CD4-positive, alpha-beta T cell treated with Interleukin-6 at 100 ng/mL for 8 hours (primary cell): ENCODE measurements at places on chromosomes 16 and 17.

DNA sequence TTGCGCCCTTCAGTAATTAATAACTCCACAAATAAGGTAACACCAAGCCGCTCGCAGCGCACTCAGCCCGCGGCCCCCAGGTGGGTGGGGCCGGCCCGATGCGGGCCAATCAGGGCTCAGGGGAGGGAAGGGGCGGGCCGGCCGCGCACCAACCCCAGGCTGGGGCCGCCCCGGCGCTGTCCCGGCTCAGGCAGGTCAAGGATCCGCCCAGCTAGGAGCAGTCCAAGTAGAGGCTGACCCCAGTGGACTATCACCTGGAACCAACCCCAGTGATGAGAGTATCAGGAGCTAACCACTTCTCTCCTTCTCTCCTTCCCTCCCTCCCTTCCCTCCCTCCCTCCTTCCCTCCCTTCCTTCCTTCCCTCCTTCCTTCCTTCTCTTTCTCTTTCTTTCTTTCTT lies 110.8 kb downstream of the C16orf78 start:
- DNase-seq = no peak

DNA sequence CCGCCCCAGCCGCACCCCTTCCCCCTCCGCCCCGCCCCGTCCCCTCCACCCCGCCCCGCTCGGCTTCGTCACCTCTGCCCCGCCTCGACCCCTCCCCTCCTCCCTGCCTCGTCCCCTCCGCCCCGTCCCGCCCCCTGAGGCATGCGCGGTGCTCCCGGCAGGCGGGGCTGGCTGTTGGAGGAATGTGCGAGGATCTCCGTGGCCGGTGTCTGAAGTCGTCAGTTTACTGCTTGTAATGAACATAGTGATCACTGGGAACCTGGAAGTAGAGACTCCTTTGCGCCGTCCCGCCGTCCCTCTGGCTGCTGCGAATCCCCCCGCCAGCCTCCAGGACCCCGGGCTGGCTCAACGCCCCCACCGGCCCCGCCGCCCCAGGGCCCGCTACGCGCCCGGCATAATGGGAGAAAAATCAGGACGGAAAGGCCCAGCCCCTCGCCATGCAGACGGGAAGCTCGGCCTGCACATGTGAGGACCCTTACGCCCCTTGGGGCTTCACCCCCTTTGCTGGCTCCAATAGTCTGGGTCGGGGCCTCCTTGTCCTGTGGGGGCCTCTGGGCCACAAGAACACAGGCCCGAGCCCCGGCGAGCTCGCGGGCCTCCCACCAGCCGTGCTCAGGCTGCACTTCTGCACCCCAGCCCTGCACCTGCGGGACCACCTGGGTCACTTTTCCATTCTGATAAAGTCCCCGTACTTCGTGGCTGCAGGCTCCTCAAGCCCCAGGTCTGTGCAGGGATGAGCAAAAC lies 743.1 kb downstream of the KCNJ18 start:
- DNase-seq = no peak

DNA sequence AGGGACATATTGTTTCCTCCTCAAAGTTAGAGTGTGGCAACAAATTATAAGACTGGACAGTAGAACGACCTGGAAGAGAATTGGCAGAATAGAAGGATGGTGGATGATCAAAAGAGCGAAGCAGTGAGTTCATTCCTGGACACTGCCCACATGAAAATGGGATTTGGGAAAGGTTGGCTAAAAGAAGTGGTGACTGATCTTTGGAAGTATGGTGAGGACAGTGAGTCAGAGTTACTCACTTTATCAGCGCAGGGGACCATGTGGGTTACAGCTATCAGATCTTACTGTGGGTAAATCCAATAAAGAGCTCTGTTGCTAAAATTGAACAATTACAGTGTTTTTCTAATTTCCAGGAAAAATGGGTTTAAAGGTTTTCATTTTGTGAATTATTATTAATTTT lies 2.7 kb upstream of the TANC2 start:
- DNase-seq = no peak

DNA sequence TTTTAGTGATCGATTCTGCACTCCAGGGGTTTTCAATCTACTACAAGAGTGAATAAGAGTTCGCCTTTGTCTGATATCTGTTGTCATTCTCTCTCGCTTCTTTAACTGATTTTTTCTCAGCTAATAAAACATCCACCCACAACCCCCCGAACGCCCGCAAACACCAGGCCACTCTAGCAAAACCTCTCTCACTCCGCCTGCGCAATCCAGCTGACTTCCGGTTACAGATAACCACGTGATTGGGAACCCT lies 338 bp upstream of the RPL19 start:
- DNase-seq = peak; percentile 89

- no peak for DNase-seq
Measured at GRCh38 chr17:50563092-50563511, 2.6 kb downstream of the CACNA1G start.

- DNase-seq = no peak
Measured at GRCh38 chr17:71412803-71413202, 708.0 kb upstream of the SOX9 start.

GRCh38 chr17:30552994-30553566 lies 75.9 kb downstream of the GOSR1 start:
- DNase-seq = no peak

DNA sequence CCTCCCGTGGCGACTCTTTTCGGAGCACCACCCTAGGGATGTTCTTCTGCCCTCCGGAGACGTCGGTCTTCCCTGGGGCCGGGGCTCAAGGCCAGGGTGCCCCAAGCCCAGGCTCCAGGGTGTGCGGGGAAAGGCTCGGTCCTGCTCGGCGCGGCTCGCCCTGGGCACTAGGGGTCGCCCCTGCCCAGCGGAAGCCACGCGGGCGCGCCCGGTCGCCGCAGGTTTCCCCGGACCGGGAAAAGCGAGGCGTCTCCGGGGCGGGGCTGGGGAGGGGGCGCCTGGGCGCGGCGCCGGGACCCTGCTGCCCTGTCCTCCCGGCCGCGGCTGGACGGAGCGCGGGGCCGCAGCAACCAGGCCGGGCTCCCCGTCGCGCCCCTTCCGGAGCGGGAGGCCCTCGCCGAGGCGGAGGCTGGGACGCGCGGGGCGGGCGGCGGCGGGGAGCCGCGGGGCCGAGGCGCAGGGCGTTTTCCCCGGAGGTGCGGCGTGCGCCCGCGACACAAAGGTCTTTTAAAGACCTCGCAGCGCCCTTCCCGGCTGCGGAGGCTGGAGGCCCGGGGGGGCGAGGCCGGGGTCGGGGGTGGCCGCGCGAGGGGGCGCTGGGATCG lies 76.4 kb downstream of the MRC2 start:
- peak; percentile 67 for DNase-seq

DNA sequence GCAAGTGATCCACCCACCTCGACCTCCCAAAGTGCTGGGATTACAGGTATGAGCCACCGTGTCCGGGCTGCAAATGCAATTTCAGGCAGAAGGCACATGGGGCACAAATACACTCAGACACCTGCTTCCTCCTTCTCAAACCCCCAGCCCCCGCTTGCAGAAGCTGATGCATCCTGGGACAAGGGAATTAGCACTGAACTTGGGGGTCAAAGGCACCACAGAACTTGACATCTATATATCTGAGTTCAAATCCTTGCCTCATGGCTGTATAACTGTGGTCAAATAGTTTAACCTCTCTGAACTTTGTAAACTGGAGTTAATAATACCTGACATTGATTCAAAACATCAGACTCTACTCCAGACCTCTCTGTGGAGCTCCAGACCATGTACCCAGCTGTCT lies 4.1 kb upstream of the ARL5C start:
- no peak for DNase-seq

GRCh38 chr16:15741207-15741871 lies 91.3 kb downstream of the NDE1 start:
- no peak for DNase-seq

DNA sequence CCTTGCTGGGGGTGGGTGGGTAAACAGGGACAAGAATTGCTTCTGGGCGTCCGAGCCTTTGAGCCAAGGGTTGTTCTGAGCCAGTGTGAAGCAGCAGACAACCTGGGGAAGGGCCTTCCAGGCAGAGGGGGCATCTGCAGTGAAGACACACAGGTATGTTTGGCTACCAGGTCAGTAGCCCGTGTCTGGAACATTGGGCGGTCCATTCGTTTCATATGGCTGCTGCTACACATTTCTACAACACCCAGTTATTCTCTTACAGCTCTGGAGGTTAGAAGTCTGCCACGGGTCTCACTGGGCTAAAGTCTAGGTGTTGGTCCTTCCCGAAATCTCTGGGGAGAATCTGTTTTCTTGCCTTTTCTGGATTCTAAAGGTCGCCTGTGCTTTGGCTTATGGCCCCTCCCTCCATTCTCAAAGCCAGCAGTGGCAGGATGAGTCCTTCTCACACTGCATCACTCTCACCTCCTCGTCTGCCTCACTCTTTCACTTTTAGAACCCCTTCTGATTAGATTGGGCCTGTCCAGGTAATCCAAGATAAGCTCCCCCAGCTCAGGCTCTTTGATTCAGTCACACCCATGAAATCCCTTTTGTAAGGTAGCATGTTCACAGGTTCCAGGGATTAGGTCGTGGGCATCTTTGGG lies 136.1 kb downstream of the CLEC16A start:
- no peak for DNase-seq

DNA sequence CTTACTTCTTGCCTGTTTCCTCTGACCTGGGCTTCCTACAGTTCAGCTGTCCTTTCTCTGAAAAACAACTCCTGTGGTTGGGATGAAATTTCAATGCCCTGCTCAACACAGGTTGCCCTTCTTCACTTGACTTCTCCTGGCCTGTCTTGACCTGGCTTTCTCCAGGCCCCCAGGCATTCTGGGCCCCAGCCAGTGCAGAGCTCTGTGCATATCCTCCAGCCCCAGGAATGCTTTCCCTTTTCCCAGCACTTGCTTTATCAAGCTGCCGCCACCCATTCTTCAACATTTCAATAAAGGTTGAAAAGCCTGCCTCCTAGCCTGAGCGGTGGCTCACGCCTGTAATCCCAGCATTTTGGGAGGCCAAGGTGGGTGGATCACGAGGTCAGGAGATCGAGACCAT lies 10.8 kb downstream of the ODAD4 start:
- DNase-seq = no peak

- DNase-seq = no peak
Measured at GRCh38 chr17:17951524-17951923, 20.7 kb downstream of the TOM1L2 start.

- no peak for DNase-seq
Measured at GRCh38 chr17:40915721-40916256, 21.7 kb downstream of the KRT23 start.

GRCh38 chr17:56136301-56136700 lies 17.0 kb upstream of the ANKFN1 start:
- DNase-seq = no peak

GRCh38 chr17:73887739-73888138 lies 243.5 kb upstream of the SDK2 start:
- DNase-seq = no peak

GRCh38 chr16:8937803-8938202 lies 25.9 kb downstream of the USP7 start:
- DNase-seq = no peak

DNA sequence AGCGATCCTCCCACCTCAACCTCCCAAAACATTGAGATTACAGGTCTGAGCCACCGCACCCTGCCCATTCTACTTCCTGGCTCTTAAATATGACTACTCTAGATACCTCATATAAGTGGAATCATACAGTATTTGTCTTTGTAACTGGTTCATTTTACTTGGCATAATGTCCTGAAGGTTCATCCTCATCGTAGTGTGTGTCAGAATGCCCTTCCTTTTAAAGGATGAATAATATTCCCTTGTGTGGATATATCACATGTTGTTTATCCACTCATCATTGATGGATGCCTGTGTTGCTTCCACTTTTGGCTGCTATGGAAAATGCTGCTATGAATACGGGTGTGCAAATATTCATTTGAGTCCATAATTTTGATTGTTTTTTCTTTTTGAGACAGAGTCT lies 5.7 kb upstream of the CETP start:
- no peak for DNase-seq

DNA sequence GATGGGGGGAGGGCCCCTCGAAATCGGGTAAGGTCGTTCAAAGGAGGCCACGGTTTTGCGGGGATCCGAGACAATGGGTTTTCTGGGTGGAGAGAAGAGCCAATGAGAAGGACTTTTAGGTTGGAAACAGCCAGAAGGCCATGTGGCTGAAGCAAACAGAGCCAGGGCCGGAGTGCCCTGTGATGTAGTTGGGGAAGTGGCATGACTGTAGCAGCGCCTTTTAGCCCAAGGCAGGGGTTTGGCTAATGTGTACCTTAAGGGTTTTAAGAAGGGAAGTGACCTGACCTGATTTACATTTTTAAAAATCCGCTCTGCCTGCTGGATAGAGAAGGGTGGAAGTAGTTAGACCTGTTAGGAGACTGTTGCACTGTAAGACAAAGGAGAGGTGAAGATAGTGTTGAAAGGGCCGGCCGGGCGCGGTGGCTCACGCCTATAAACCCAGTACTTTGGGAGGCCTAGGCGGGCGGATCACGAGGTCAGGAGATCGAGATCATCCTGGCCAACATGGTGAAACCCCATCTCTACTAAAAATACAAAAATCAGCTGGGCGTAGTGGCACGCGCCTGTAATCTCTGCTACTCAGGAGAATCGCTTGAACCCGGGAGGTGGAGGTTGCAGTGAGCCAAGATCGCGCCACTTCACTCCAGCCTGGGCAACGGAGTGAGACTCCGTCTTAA lies 1.0 kb downstream of the LYRM1 start:
- DNase-seq = no peak

DNA sequence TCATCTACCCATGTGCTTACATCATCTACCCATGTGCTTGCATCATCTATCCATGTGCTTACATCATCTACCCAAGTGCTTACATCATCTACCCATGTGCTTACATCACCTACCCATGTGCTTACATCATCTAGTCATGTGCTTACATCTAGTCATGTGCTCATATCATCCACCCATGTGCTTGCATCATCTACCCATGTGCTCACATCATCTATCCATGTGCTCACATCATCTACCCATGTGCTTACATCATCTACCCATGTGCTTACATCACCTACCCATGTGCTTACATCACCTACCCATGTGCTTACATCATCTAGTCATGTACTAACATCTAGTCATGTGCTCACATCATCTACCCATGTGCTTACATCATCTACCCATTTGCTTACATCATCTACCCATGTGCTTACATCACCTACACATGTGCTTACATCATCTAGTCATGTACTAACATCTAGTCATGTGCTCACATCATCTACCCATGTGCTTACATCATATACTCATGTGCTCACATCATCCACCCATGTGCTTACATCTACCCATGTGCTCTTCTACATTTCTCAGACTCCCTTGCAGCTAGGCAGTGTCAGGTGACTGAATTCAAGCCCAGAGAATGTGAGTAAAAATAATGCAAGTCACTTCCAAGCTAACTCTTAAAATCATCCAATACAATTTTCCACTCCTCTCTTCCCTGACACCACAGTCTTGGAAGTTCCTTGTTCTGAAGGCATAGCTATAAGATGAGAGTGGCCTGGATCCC lies 196.8 kb downstream of the CBLN1 start:
- no peak for DNase-seq

- no peak for DNase-seq
Measured at GRCh38 chr17:37465069-37465616, 24.5 kb upstream of the DUSP14 start.
